Heart left ventricle (tissue), 16 donors: ENCODE measurements at places on chromosomes 16 and 17. TPM values are rescaled to one million over a fixed set of nuclear protein-coding genes. Genes with fewer than 3 reads are reported as not detected.
A peak's percentile ranks its signal among the peaks of the same experiment; 100 is the strongest.

Gene CAPNS2
- total RNA-seq, result not detected

- DNase-seq, result no peak
Measured at GRCh38 chr17:74873874-74874614, 1.2 kb upstream of the FDXR start.

DNA sequence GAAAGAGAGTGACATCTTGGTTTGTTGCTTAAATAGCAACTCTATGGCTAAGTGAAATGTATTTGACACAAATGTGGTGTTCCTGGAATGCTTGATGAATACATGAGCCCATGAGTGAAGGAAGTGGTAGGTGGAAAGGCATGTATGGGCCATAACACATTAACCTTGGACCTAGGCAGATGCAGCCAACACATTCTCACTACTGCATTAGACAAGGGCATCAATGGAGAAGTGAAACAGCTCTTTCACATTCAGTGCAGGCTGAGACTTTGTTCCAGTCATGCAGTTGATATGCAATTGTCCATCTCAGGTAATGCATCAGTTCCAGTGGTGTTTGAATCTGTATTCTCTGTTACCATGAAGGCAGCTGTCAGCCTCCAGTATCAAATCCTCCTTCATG lies 133.6 kb downstream of the HS3ST3B1 start:
- no peak for DNase-seq

Gene CA7
- total RNA-seq, result not detected

- peak; percentile 15 for DNase-seq
Measured at GRCh38 chr16:79599256-79599836, 1.2 kb downstream of the MAF start.

DNA sequence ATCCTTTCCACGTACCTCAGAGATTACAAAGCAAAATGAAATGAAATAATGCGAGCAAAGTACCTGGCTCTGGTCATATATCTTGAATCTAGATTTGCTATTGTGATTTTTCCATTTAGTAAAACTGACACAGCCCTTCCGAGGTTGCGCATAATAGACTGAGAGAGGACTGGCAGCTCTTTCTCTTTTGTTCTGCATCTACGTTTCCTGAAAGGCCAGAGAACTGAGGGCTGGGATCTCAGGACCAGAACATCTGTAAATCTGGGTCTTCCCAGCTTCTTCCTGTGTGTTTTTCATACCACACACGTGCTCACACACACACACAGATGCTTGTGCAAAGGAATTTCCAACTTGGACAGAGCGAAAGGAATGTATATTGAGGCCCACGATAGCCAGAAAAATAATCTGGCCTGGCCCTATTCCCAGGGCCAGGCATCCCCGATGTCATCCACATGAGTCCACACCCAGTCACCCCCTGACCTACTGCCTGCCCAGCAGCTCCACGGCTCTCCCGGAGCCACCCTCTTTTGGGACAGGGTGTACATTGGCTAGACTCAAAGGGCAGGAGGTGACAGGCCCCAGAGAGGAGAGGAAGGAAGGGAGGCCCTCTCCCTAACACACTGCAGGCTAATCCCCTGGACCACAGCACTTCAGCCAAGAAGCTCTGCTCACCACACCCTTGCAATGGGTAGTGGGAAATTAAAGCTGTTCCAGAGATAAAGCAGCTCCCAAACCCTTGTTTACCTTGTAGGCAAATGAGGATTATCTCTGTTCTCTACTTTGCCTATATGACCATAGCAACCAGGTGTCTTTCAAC lies 41.8 kb downstream of the NOL11 start:
- peak; percentile 27 for DNase-seq

- DNase-seq, result no peak
Measured at GRCh38 chr16:79365702-79366101, 234.8 kb downstream of the MAF start.

GRCh38 chr16:27586711-27587110 lies 36.8 kb downstream of the KATNIP start:
- DNase-seq, result no peak

DNA sequence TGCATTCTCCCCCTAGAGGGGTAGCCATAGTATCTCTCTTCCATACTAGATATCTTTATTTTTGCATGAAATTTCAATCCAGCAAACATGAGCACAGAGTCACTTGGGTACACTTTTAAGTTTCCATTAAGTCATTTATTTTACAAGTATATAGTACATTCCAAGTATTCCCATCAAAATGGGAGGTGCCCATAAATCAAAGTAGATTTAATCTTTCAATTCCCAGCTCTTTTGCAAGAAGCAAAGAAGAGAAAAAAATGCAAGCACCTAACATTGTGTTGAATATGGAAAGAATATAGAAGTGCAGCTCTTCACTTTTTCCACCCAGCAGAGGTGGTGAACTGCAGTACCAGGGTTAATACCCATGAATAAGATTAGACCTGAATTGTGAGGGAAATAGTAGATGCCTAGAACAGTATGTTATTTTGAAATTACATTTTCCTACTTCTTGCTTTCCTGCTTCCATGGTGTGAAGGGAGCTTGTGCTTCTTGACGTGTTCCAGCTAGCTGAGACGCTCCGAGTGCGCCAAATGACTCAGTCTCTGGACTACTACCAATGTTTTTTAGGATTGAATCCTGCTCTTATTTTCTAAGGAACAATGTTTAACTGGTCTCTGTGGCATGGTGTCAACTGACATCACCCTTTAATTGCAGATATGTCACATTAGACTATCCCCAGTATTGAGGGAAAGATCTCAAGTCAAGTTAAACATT lies 151.1 kb upstream of the MAF start:
- peak; percentile 42 for DNase-seq

DNA sequence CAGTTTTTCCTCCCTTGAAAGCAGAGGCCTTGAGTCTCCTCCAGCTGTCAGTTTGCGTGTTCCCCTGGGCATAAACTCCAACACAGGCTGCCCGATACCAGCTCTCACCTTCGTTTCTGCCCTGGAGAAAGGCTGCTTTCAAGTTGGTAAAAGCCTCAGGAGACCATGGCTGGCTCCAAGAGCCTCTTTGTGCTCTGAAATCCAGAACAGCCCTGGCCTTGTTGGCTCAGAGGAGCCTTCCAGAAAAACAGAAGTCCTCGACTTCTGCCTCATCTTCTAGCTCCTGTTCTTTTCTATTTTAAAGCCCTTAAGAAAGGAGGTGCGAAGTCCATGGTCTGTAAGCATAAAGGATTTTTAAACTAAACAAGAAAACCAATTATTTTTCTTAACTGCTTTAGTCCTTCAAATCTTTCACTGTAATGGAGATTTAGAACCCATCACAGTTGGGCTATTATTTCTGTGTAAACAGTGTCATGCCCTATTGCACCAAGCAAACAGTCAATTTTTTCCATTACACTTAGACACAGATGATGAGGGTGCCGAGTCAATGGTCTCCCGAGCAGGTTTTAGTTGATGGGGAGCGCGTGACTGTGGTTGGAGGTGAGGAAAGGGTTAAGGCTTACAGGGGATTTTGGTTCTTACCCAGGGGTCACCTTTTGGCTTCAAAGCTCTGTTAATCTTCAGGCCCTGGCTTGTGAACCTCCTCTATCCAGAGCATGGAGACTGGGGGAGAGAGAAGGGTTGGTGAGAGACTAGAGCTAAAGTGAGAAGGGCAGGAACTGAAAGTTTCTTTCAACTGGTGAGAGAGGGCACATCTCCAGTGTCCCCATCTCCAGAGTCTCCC lies 212.8 kb downstream of the MSI2 start:
- no peak for DNase-seq

Gene PLEKHH3
- 21.3 TPM for total RNA-seq

Gene RUNDC3A
- total RNA-seq, result 1.3 TPM

Gene KRT15
- not detected for total RNA-seq
